ENCODE measurements at places on chromosomes 2 and 18.
A peak's percentile ranks its signal among the peaks of the same experiment; 100 is the strongest.

GRCh38 chr2:128438586-128438985 is 119.9 kb upstream of the HS6ST1 start:
- DNase-seq: no peak

DNA sequence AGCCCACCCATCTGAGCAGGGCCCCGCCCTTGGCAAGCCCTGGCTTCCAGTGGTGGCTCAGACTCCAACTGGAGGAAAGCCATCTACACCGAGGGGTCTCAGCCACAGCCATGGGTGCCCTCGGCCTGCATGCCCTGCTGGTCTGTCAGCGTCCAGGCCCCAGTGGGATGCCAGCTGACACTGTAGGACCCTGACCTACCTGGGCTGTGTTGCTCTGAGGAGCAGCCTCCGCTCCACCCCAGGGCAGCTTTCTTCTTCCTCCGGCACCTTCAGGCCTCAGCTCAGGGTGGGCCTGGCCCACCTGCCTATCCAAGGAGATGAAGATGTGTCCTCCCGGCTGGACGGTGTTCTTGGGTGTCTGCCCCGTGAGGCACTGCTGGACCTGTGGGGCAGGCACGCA is 13.9 kb upstream of the ARHGEF4 start:
- no peak for DNase-seq

DNA sequence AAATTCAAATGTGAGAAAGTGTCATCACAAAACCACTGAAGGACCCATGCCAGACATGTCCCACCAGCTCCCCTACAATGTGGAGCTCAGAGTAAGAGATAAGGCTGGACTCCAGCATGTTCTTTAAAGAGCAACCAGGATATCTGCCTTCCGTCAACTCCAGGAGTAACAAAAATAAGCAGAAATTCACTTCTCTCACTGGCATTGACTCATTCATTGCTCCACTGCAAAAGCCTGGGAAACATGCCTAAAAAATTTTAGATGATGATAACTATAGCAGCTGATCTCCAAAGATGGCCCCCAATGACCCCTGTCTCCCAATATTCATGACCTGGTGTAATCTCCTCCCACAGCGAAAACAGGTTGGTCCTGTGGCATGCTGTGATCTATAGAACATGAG is 314.5 kb downstream of the NCKAP5 start:
- no peak for DNase-seq

DNA sequence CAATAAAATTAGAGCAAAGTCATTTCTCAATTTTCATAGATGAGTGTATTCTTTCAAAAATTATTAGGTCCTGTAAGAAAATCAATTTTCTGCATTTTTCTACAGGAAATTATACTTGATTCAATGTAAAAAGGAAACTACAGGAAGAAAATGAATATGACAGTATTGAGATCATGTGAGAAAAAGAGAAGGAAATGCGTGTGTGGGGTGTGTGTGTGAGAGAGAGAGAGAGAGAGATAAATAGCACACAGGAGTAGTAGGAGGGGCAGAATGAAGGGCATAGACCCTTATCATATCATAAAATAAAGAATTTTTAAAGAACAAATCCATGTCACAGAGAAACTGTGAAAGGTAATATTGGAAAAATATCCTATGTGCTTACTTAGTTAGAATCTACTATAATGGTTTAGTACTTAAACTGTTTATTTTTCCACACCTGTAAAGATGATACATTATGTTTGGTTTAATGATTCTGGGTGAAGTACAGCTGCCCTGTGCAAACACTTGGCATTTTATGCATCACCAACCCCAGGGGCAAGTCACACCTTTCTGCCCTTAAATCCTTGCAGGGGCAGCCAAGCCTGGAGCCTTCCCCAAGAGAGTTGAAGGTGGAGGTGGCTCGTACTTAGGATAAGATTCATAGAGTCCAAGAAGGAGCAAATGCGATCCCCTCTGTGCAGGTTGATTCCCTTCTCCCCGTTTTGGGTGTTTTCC is 276.4 kb downstream of the TGIF1 start:
- no peak for DNase-seq

GRCh38 chr2:240386326-240386725 is 49.1 kb upstream of the GPC1 start:
- DNase-seq: no peak

- no peak for DNase-seq
Observed at GRCh38 chr18:63881851-63882250, 5.7 kb upstream of the SERPINB2 start.

- no peak for DNase-seq
Observed at GRCh38 chr18:27298214-27298804, 113.2 kb upstream of the CHST9 start.

DNA sequence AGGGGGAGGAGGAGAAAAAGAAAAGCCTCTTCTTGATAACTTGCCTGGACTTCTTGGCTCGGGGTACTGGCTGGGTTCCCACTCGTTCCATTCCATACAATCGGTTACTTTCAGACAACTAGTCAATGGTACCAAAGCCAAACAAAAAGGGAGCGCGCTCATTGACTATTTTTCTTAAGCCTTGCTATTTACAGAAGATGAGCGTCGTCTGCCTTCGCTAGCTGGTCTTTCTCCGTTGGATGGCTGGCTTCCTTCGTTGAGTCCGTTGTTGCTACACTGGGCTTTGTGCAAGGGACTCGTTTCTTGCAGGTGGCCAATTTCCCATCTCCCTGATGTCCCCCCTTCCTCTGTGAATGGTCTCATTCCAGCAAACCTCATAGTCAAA is 260.4 kb downstream of the ZNF516 start:
- no peak for DNase-seq

DNA sequence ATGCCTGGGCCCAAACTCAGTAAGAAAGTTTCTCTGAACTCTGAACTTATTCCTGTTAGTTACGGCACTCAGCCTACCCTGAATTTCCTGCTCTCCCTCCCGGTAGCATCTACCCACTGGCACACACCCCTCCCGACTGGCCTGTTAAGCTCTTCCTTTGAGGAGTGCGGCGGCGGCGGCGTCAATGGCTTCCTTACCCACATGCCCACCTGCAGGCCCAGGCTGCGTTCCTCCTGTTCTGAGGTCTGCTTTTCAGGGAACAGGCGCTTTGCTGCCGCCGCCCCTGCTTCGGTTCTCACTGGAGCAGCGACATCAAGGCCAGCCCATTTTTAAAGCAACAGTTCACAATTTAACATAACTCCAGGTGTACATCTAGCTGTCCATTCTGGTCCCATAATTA is 432.4 kb downstream of the DCDC2C start:
- no peak for DNase-seq

DNA sequence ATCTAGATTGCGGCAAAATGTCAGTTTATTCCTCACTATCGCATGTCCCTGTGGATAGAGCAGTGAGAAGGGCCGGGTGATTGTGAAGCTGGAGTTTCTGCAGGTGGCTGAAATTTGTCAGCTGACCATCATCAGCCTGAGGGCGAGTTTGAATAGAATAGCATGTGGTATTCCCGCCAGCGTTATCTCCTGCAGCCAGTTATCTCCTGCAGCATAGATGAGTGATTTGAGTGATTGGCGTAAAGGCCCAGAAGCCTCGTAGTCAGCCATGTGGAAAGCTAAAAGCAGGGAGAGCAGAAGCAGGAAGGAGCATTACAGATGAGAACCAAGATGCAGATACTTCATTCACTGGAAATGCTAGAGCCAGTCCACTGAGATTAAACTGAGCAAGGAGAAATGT is 65.5 kb downstream of the CABLES1 start:
- no peak for DNase-seq

GRCh38 chr2:42795841-42796301 is 3.5 kb upstream of the HAAO start:
- no peak for DNase-seq

DNA sequence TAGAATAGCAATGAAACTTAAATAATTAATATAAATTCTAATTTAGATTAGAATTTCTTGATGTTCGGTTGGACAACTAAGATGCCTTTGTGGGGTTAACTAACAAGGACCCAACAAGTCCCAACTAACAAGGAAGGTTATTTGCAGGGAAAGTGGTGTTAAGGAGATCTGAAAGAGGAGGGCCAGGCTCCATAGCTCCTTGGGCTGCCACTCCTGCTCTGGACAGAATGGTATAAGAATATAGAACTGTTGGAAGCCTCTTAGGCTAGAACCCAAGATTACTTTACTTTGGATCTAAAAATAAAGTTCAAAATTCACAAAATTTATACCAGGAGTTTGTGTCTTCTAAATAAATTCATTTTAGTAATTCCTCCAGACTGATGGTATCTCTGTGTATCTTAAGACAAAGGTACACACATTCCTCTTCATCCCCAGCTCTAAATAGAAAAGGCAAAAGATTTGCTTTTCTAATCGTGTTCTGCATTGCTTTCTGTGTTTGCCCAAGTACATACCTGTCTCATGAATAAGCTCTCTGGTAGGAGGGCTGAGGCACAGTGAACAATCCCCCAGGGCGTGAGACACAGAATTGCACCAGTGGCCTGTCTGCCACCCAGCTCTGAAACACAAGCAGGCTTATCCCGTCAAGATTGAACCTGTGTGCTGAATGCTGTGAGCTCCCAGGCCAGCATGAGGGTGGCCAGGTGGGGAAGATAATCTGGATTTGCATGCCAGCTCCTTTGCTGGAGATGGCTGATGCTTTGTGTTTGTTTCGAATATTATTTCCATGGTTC is 176.0 kb downstream of the ACKR3 start:
- no peak for DNase-seq

- no peak for DNase-seq
Observed at GRCh38 chr2:180461761-180462160, 454.7 kb upstream of the CWC22 start.

DNA sequence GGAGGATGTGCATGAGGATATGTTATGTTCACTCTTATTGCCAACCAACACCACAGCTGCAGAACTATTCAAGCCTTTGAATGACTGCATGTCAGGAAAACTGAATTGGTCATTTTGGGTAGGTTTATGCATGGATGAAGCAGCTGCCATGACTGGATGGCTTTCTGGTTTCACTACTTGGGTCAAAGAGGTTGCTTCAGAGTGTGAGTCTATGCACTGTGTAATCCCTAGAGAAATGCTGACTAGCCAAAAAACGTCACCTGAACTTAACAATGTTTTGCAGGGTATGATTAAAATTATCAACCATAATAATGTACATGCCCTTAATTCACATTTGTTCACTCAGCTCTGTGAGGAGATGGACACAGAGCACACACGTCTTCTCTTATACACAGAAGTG is 206.7 kb upstream of the RBBP8 start:
- no peak for DNase-seq

GRCh38 chr2:19120941-19121750 is 237.3 kb downstream of the OSR1 start:
- no peak for DNase-seq

- DNase-seq: peak; percentile 54
Observed at GRCh38 chr18:45688833-45689232, 35.1 kb upstream of the SLC14A1 start.

- DNase-seq: no peak
Observed at GRCh38 chr18:47283476-47283875, 32.0 kb upstream of the SKOR2 start.

DNA sequence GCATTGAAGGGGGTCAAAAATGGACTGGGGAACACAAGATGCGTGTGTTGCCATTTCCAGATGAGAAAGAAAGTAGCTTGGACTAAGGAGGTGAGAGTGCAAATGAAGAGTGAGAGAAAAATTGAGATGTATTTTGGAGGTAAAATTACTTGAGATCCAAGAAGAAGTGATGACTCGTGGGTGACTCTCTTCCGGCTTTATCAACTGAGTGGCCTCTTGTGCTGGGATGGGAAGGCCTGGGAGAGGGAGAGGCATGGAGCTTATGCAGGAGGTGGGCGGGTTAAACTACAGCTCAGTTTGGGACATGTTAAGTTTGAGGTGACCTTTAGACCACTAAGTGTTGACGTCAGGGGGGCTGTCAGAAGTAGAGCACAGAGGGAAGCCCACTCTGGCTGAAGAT is 34.9 kb downstream of the SULT1C2 start:
- no peak for DNase-seq

DNA sequence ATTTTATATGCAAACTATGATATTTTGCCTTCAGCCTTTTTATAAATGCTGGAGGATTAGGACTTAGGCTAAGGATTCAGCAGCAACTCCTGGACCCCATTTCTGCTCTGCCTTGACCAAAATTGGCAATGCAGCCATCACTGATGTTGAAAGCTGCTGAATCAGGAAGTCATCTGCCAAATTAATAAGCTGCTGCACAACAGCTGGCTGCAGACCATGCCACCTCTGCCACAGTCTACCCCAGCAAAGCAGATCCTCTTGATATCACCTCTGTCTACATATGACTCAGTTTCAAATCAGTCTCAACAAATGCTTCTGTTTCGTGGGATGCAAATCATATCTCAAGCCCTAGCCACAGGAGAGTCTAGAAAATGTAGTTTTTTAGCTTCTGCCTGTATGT is 7.1 kb upstream of the SOS1 start:
- DNase-seq: no peak

- no peak for DNase-seq
Observed at GRCh38 chr2:137888845-137889244, 75.4 kb upstream of the HNMT start.

DNA sequence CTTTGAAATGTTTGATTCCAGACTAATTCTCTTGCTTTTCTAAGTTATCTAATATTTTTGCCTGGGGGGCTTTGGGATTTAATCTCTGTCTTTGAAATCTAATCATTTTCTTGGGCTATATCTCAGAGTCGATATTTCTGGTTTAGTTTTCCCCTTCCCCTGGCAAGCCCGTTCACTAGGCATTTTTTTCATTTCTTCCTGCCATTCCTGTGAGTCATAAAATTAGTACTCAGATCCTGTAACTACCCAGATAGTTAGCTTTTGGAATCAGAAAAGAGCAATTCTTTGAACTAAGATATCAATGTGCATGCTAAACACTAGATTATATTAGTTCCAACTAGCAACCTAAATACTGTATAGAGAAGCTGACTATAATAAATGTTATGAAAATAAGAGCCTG is 29.4 kb upstream of the RNF149 start:
- no peak for DNase-seq

GRCh38 chr2:23662941-23663920 is 263.7 kb downstream of the ATAD2B start:
- DNase-seq: no peak

- no peak for DNase-seq
Observed at GRCh38 chr18:39460136-39460535, 1894.5 kb upstream of the CELF4 start.

DNA sequence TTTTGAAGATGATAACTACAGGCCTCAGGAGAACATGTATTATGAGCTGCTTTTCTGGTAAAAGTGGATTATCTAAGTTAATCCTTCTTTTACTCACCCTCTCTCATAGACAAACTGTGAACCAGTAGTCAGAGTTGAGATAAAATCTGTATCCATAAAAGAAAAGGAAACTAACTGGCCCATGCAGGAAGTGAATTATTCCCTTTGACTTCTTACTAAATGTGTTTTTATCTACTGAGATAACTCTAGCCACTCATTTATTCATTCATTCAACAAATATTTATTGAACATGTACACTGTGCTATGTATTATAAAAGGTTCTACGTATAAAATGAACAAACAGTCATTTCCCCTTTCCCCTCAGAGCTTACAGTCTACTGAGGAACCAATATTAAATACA is 10.0 kb downstream of the WDR35 start:
- DNase-seq: no peak

GRCh38 chr18:49030692-49031443 is 80.1 kb upstream of the SMAD7 start:
- no peak for DNase-seq

Data from activated CD4-positive, alpha-beta T cell treated with anti-CD3 and anti-CD28 coated beads for 24 hours (primary cell).